ENCODE measurements at places on chromosomes 4 and X.

GRCh38 chr4:85274955-85275354 lies 200.0 kb upstream of the ARHGAP24 start:
- no peak for DNase-seq

DNA sequence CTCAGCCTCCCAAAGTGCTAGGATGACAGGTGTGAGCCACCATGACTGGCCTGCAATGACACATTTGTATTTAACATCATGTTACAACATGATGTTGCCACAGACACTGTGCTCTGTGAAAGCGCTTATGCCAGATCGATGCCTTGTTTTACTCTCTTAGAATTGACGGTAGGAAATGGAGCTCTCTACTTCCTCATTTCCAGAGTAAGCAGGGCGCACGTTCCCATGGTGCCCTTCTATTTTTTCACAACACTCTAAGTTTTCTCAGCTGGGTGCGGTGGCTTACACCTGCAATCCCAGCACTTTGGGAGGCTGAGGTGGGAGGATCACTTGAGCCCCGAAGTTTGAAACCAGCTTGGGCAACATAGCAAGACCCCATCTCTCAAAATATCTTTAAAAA lies 60.7 kb upstream of the DHRSX start:
- DNase-seq, result no peak

- DNase-seq, result no peak
These were observed 38.7 kb downstream of the AASDH start for GRCh38 chr4:56348576-56348975.

DNA sequence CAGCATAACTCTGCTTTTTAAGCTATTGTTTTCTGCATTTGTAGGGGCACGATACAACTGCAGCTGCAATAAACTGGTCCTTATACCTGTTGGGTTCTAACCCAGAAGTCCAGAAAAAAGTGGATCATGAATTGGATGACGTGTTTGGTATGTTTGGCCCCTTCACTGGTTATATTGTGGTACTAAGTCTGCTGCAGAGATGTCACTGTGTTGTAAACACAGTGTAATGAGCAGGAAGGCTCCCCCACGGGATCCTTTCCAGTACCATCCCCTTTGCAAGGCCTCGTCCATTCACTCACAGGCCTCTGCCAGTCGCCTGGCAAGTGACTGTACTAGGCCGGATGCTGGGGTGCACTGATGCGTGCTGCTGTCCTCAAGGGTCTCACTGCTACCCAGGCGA lies 13.8 kb downstream of the CYP4V2 start:
- no peak for DNase-seq

- DNase-seq, result no peak
These were observed 104.1 kb downstream of the PHOX2B start for GRCh38 chr4:41644288-41644914.

DNA sequence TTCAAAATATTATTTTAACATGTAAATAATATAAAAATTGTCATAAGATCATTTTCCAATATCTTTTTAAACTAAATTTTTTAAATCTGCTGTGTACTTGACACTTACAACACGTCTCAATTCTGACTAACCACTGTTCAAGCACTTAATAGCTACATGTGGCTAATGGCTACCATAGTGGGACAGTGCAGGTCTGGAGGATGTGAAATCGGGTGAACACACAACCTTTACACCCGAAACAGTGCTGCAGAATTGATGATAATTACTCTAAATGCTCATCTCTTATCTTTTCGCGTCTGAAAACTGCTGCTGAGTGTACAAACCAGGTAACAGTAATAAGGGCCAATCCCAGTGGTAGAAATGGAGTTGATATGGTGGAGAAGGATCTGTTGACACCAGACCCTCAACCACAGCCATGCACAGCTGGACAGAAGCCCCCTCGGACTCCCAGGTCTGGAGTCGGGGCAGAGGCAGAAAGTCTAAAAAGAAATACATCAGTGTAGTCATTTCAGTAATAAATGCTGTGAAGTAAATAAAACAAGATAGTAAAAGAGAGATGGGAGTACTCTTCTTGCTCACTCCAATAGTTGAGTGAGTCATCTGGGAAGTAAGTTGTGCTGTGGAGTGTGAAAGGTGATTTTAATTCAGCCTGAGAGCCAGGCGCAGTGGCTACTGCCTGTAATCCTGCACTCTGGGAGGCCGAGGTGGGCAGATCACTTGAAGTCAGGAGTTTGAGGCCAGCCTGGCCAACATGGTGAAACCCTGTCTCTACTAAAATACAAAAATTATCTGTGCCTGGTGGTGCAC lies 150.0 kb downstream of the CBR4 start:
- no peak for DNase-seq

DNA sequence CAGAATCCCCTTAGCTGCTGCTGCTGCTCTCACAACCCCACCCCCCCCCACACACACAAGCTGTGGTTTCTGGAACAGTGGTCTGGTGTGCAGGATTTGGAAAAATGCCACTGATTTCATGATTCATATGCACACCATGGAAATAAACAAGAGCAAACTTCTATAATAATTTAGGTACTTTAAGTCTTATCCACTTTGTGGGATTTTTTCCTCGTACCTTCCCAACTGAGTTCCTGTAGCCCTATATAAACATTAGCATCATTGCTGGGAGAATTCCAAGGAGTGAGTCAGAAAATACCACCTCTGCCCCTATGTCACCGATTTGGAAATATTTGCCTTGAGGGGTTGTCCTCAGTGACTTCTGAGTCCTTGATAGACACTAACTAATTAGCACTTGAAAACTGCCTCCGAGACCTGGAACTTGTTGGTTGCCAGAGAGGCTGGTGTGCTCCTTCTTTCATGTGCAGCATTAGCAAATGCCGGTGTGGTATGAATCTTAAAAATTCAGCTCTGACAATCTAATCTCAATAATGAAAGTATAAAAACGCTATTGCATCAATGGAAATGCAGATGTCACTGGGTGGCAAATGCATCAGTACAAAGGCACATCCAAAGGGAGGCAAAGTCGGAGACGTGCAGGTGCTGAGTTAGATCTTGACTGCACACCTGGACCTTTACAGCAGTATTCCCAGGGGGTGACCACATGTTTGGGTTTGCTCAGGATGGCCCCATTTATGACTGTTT lies 61.8 kb downstream of the CPE start:
- DNase-seq, result no peak

GRCh38 chrX:153926858-153927671 lies 1.0 kb upstream of the ARHGAP4 start:
- no peak for DNase-seq

DNA sequence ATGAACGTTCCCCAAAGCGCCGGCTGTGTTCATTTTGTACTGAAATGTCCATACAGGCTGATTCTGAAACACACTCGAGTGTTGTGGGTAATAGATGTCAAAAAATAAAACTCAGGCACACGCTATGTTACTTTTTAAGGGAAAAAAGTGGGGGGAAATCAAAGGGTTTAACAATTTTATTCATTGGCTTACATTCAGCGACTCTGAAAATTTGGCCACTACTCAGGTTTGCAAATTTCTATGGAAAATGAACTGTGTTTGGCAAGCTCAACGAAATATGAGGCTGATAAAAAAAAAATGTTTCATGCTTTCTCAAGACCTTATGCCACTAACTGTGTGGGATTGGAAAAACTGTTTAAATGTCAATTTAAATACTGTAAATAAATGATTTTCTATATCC lies 18.5 kb downstream of the AMELX start:
- DNase-seq, result no peak

DNA sequence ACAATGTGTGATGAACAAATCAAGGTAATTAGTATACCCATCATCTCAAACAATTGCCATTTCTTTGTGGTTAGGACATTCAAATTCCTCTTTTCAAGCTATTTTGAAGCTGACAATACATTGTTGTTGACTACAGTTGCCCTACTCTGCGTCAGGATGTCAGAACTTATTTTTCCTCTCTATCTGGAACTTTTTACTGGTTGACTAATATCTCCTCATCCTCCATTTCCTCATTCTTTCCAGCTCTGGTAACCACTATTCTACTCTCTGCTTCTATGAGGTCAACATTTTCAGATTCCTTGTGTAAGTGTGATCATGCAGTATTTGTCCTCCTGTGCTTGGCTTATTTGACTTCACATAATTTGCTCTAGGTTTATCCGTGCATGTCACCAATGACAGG lies 240.5 kb upstream of the HS3ST1 start:
- no peak for DNase-seq

DNA sequence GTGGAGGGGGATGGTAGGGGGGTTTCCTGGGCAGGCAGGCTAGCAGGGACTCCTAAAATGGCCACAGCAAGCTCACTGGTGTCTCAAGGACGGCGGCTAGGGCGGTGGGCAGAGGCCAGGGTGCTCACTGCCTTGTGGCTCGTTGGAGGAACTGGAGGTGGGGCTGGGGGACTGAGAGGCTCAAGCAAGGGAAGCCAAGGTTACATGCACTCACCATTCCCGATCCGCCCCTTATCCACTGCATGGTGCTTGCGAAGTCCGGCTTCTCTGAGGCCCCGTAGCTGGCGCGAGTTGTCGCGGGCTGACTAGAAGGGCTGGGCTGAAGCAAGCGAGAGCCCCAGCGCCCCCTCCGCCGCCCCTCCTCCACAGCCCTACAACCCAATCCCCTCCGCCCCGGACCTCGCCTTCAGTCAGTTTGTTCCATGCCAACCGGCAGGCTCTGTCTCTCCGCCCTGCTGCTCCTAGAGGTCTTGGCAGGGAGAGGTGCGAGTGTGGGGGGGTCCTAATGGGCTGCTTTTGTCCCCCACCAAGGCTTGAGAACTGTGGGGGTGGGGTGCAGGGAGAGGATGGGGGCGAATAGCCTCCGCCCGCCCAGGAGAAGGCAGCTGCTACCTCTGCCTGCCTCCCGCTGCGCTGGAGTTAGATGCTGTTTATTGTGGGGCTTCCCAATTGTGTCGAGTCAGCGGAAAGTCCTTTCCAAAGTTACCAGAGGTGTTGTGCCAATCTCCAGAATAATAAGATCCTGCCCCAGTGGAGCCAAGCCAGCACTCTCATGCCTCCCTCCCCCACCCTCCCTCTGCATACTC lies at the start of gene ARHGEF9:
Gene ARHGEF9 (minus strand): TSS at position 313 of the 806 bp plus-strand sequence. CDS start 69 bp downstream, at position 244.
- DNase-seq, result no peak

GRCh38 chrX:63281465-63281864 lies 69.7 kb downstream of the SPIN4 start:
- DNase-seq, result no peak

- no peak for DNase-seq
These were observed 3.4 kb upstream of the PCDH7 start for GRCh38 chr4:30716681-30717207.

- DNase-seq, result no peak
These were observed 86.0 kb downstream of the PCYT1B start for GRCh38 chrX:24561121-24561520.

GRCh38 chr4:51831133-51831532 lies 11.8 kb upstream of the DCUN1D4 start:
- no peak for DNase-seq

- no peak for DNase-seq
These were observed 21.3 kb downstream of the TXLNG start for GRCh38 chrX:16807548-16807947.

- no peak for DNase-seq
These were observed 192.8 kb downstream of the BCOR start for GRCh38 chrX:39904816-39905537.

GRCh38 chr4:71272976-71273375 lies 65.8 kb upstream of the SLC4A4 start:
- no peak for DNase-seq

GRCh38 chrX:8403988-8404387 lies 60.6 kb upstream of the VCX3B start:
- DNase-seq, result no peak

DNA sequence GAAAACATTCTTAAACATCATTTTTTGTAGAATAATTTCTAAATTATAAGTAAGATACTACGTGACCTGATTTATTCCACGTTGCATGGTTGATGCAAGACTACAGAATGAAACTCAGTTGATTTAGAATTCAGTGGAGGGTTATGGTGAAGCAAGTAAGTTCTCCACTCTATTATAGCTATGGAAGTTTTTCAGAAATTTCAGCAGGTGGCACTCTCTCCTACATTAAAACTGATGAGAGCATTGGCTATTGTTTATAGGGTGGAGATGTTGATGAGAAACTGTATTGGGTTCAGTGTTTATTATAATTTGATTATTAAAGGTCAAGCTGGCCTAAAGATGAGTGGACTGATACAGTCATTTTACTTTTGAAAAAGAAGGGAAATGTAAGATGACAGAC lies 88.0 kb downstream of the FNIP2 start:
- DNase-seq, result no peak

GRCh38 chrX:133670383-133670782 lies 255.1 kb upstream of the GPC4 start:
- no peak for DNase-seq

DNA sequence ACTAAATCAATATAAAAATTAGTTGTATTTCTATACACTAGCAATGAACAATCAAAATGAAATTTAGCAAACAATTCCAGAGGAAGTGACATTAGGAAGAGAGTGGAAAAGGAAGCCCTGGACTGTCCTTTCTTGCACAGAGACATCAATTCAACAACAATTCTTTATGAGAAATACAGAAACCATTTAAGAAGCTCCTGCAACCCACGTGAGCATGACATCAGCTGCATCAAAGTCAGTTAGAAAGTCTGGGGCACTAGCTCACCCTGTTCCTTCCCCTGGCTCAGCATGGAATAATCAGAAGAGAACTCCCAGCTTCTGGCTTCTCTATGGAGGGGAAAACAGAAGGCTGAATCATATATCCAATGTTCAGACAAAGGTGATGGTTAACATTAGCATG lies 48.6 kb upstream of the STARD8 start:
- DNase-seq, result no peak

DNA sequence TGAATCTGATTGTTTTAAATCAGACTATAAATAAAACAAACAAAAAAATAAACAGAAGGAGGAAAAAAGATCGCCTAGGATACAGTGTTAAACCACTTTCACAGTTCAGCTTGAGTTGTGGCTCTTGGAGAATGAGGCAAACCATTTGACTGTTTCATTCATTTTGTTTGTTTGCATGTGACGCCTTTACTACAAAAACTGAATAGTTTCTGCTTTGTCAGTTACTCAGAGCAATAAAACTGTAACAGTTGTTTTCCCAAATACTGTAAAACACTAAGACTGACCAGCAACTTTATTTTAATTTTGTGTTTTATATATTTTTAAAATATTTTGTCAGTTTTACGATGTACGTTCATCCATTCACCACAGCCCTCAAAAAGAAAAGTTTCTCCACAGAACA lies 214.5 kb downstream of the FBXW7 start:
- DNase-seq, result peak; percentile 48

- no peak for DNase-seq
These were observed 146.1 kb upstream of the OTUD4 start for GRCh38 chr4:145326491-145326890.

GRCh38 chrX:84168574-84168973 lies 19.4 kb downstream of the RPS6KA6 start:
- DNase-seq, result no peak

DNA sequence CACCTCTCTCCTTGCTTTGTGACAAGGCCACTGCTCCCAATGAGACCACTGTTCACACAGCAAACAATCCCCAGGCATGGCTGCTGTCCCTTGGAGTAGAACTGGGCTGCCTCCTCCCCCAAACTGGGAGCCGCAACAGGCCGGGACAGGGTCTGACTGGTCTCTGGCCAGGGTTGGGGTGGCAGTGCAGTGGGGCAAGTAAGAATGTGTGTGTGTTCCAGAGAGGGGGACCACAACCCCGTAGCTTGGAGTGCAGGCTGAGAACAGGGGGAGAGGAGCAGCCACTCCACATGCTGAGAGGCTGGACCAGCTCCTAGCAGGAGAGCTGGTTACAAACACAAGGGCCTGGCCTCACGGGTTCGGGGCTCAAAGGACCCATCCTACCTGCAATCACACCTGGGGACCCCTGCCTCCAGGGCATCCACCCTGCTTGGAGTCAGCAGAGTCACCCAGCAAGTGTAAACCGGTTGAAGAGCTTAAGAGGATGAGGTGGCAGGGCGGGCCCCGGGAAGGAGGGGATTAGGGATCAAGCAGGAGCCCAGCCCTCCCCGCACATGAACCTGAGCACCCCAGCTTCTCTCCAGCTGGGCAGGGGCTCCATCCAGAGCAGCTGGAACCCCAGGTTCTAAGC lies 3.8 kb upstream of the ZNF185 start:
- DNase-seq, result no peak

Measured in BJ (cell line).